Kidney glomerular epithelial cell (primary cell): ENCODE measurements at places on chromosomes 7 and 10.

- peak; percentile 86 for DNase-seq
Observed at GRCh38 chr7:120857588-120858573, at the start of gene TSPAN12. Gene TSPAN12, minus strand, starts transcription at chr7:120858144. Its CDS starts 1,381 bp downstream, at chr7:120856763.

- no peak for DNase-seq
Observed at GRCh38 chr7:11021468-11021867, 47.8 kb downstream of the PHF14 start.

GRCh38 chr10:104036518-104037260, 49.0 kb downstream of the COL17A1 start:
- DNase-seq = no peak

- DNase-seq = peak; percentile 61
Observed at GRCh38 chr10:89793649-89794254, 92.4 kb downstream of the KIF20B start.

- DNase-seq = no peak
Observed at GRCh38 chr10:49094646-49095045, 20.7 kb downstream of the VSTM4 start.

DNA sequence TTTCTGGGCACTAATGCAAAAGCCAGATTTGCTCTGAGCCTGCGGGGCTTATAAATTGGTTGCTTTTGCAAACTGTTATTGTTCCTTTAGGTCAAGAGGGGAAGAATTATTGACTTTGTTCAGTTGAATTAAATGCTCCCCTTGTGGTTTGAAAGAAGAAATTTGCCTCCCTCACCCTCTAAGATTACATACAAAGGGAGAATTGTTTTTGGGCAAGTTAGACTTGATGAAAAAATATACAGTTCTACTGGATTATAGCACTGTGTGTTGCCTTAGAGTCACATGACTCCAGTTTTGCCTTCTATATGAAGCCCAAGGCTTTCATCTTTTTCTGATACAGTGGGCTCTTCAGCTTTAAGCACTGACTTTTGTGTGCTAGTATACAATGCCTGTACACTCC, 1265.8 kb upstream of the LRRTM3 start:
- no peak for DNase-seq

DNA sequence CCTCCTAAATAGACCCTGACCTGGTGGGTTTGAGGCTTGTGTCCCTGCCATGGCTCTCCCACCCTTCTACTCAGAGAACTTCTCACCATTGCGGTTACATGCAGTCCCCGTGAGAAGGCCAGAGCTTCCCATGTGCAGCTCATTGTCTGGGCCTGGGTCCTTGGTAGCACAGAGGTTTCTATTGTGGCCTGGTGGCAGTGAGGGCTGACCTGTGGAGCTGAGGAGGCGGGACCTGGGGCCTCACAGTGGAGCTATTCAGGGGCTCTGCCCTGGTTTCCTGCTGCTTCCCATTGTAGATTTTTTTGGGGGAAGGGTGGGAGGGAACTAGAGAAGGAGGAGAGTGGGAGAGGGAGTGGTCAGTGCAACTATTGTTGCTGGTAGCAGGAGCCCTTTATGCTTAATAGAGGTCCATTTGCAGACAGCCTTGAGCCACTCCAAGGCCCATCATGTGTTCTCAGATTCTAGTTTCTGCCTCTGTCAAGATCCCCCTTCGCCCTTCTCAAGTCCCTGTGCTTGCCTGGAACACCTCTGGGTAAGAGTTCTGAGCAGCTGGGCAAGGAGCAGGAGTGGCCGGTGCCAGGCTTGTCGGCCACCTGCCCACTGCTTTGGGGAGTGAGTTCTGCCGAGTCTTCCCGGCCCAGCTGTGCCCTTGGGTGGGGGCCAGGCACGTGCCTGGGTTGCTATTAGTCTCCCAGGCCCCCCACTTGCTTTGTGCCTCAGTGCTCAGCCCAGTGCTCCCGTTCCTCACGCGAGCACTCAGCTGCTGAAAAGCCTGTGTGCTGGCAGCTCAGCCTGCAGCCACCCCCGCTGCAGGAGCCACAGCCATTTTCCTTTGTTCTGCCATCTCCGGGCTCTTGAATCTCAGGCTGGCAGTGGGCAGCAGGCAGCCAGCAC, 10.7 kb downstream of the TSPAN14 start:
- DNase-seq = no peak

- DNase-seq = no peak
Observed at GRCh38 chr7:78768859-78769258, 684.6 kb downstream of the MAGI2 start.

DNA sequence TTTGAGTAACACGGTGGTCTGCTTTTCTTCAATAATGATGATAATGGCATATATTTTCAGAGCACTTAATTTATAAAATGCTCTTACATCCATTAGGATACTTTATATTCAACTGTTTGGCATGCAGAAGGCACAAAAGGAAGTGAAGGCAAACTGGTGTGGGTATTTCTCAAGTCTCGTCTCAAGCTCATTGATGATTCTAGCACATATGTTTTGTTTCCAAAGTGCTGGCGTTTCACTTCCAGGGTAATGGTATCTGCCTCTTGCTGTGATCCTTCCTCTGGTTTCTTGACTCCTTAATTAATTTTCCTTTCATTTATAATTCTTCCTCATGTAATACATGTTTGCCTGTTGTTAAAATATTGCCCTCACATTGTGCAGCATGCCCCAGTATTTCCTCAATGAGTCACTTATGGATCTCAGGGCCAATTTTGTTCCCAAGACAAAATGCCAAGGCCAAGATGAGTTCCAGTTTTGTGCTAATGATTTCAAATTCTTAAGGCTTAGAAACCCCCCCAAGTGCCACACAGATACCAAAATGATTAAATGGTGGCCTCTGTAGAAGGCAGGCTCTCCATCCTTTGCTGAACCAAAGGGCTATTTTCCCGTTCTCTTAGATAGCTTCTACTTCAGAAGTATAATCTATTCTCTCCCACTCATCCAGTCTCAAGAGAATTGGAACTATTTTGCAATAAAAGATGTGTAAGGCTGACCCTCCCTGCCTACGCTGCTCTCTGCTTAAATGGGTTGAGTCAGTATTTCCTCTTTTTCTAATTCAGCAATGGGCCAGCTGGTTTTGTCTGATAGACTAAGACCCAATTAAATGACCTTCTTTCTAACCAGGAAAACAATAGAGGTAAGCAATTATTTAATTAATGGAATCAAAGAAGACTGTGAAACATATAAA, 171.2 kb downstream of the ZNF365 start:
- no peak for DNase-seq

DNA sequence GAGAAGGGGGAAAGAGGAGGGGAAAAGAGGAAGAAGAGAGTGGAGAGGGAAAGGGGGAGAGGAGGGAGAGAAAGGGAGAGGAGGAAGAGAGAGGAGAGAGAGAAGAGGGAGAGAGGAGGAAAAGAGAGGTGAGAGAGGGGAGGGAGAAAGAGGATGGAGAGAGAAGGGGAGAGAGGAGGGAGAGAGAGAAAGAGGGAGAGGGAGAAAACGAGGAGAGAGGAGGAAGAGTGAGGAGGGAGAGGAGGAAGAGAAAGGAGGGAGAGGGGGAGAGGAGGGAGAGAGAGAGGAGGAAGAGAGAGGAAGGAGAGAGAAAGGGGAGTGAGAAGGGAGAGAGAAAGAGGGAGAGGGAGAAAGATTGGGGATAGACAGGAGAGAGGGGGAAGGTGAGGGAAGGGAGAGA, 197.6 kb upstream of the FOXK1 start:
- DNase-seq = no peak

DNA sequence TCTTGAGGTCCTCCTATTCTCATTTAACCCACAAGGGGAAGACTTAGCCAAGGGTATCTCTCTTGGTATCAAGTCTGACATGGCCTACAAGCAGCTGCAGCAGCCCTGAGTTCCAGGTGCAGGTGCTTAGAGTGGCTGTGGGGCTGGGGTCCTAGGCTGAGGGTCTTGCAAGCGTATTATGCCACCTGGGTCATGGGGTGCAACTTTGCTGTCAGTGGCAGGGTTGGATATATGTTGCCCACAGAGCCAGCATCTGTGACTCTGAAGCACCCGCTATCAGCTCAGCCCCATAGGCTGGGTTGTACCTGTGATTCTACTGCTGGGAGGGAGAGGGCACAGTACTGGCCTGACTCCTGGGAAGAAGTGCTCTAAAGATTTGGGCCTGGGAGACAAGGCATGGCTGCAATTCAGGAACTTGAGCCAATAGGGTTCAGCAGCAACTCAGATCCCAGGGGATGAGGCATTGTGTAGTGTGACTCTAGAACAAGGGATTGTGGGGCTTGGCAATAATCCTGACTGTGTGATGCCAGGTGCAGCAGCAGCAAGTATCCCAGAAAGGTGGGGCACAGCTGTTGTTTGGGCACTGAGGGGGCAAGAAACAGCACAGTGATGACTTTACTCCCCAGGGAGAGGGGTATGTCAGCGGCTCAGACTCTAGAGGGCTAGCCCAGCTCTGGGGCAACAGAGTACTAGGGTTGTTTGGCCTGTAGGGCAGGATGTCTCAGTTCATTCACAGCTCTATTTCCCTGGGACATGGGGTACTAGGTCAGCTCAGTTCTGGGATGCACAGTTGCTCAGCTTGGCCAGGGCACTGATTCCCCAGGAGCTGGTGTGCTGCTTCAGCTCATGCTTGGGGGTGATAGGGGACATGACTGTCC, 41.4 kb downstream of the NEURL1 start:
- no peak for DNase-seq

DNA sequence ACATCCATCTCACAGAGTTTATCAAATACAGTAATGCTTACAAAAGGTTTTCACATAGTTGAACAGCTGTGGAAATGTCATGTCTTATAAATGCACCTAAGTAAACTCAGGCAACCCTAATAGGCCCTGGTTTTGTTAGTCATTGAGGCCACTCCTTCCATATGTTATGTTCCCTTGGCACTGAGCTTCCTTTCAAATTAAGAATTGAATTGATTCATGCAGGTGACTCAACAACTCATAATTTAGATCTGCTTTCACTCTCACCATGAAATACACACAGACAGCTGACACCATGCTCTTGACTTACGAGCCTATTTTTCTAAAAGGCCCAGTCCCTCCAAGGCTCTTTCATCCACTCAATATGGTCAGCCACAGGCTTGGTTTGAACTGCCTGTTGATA, 476.9 kb downstream of the KCNMA1 start:
- DNase-seq = peak; percentile 84

- DNase-seq = no peak
Observed at GRCh38 chr10:86354761-86355540, 11.6 kb downstream of the GRID1 start.

- no peak for DNase-seq
Observed at GRCh38 chr7:19439517-19439916, 269.3 kb downstream of the POLR1F start.

- no peak for DNase-seq
Observed at GRCh38 chr7:45390180-45390579, 184.0 kb upstream of the ADCY1 start.

DNA sequence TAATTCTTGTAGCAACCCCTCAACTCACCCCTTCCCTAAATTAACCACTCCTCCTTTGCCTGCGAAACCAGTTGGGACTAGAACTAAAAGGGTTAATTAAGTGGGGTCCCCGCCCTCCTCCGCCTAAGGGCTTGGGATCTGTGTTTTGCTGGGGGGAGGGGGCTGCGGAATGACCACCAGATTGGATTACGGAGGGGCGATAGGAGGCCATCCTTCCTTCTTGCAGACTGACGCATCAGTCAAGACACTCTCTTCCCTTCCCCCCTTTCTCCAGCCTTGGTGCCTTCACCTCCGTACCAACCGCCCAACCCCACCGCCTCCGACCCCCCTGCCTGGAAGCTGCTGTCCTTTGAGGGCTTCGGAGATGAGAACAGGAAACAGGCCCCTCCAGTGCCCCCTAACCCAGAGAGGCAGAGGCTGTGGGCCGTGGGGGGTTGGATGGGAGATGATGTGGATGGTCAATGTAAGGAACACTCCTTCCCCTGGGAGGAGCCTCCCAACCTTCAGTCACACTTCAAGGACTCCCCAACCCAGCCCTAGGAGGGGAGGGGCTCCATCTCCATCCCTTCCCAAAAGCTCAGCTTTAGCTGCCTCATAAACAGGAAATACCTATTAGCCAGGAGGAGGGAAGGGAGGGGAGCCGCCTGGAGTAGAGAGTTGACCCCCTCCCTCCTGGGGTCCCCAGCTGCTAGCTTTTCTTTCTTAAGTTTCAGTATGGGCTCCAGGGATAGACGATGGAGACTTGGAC, 997 bp upstream of the LDB1 start:
- no peak for DNase-seq

DNA sequence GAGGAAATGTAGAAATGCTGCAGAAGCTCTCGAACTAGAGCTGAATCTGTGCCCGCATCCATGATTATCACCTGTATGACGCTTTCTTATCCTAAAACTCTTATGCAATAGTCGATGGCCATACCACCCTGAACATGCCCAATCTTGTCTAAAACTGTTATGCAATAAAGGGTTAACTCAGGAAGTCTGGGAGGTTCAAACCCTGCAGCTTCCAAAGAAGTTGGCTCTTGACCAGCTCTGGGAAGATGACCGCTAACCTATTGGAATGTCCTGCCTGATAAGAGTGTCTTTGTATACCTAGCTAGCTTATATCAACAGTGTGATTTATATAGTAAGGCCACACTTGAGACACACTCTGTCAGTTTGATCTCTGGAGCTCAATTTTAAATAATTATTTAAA, 3.4 kb upstream of the C10orf88 start:
- no peak for DNase-seq

GRCh38 chr10:16792675-16793074, 24.5 kb downstream of the RSU1 start:
- no peak for DNase-seq

DNA sequence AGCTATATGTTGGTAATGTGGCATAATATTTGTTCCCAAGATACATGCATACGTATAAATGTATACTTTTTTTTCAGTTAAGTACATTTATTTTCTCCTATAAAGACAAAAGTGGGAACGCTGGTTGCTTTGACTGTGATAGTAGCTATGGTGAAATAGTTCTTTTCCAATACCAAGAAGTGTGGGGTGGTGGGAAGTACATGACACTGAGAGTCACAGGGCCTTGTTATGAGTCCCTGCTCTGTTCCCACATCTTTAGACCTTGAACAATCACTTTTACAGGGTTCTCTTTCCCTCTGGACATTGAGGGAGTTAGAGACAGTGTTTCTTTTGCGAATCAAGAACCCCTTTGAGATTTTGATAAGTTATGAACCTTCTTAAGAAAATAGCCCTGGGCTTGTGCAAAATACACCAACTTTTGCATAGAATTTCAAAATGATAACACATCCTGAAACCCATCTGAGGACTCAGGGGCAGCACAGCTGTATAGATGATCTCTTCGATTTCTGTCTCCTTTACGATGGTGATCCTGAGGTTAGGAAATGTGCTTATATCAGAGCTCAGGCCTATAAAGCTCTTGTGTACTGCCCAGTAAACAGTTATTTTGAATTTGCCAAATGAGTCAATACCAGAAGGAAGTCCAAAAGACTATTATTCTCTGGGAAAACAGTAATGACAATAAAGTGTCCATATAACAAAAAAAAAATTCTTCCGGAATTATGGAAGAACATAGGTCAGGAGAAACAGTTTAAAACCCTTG, 1.1 kb downstream of the LMOD2 start:
- DNase-seq = no peak

GRCh38 chr10:28177944-28178637, 124.8 kb downstream of the MPP7 start:
- peak; percentile 31 for DNase-seq

- DNase-seq = no peak
Observed at GRCh38 chr7:152115021-152115718, 89.7 kb downstream of the GALNT11 start.

- DNase-seq = no peak
Observed at GRCh38 chr7:43513251-43513650, 69.7 kb upstream of the STK17A start.
